T-helper 1 cell (primary cell): ENCODE measurements at places on chromosomes 11 and 22.

- DNase-seq: no peak
These were observed 349.7 kb downstream of the BUD13 start for GRCh38 chr11:116422956-116423600.

GRCh38 chr11:7281079-7281478 is 29.4 kb downstream of the SYT9 start:
- DNase-seq: no peak

- DNase-seq: no peak
These were observed 19.2 kb downstream of the EMID1 start for GRCh38 chr22:29224859-29225410.

GRCh38 chr11:37710031-37710430 is 1112.0 kb upstream of the RAG2 start:
- no peak for DNase-seq

GRCh38 chr22:24433828-24434470 is 6.5 kb downstream of the ADORA2A start:
- DNase-seq: no peak

DNA sequence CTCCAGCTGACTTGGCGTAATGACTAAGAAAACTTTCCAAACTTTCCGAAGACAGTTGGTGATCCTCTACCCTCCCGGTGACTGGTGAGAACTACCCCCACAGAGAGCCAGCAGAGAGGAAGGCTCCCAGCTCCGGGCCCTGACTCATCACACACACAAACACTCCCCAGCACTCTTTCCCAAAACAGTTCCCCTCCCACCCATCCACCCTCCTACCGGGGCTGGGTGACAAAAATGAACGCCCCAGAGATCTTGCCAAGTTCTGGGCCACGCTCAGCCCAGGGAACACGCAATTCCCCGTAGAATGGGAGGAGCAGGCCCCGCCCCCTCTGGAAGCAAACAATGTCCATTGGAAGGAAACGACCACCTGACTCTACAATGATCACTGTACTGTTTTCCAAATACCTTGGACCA is 21.3 kb upstream of the JAM3 start:
- DNase-seq: no peak

- no peak for DNase-seq
These were observed 23.1 kb upstream of the PHLDA2 start for GRCh38 chr11:2952290-2952689.

DNA sequence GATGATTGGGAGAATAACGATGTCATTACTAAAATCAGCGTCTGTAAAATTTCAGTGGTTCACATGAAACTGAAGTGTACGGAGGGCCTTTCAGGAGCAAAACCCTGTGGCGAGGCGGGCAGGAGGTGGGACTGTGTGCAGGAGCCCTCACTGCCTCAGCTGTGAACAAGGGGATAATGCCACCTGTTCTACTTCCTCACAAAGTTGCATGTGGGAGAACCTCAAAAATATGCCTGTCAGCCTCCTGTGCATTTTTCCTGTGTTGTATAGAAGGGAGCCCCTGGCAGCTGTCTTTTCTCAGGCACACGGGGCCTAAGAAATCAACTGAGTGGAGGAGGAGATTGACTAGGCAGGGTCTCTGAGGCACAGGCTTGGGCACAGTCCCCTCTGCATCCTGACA is 43.0 kb upstream of the MYO18B start:
- DNase-seq: no peak

DNA sequence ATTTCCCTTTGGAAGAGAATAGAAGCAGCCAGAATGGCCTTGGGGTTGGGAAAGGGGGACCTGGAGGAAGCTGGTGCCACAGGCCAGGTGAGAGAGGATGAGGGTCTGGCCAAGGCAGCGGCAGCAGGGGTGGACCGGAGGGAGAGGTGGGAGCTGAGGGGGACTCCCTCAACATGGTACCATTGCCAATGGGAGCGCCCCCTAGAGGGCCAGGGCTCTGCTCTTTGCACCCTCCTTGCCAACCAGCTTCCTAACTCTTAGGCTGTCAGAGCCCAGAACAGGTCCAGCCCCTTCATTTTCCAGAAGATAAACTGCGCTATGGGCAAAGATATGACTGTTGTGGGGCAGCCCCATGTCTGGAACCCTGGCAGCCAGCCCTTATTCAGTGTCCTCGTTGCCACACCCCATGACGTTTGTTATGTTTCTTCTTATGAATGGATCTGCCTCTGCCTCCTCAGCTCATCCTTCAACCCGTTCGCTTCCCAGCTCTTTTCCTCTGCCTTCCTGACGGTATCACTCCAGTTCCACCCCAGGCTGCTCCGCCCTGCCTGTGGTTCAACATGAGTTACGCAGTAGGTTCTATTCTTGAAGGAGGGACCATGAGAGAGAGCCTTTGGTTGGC is 185.2 kb downstream of the GRIK4 start:
- no peak for DNase-seq

GRCh38 chr11:134369656-134370525 is 38.1 kb downstream of the GLB1L2 start:
- DNase-seq: no peak

DNA sequence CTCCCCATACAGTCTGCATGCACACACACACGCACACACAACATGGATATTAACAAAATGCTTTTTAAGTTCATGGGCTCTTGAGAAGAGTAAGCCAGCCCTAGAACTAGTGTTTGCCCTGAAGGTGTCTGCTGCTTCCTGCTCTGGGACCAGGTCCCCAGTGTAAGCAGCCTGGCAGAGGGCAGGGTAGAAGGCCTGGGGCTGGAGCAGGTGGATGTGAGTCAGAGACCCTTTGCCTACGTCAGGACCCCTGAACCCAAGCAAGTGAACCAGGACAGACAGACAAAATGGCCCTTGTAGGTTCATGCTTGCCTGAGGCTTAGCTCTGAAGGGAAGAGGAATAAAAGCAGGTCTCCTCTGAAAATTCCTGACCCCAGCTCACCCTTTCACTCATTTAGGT is 357.9 kb downstream of the TBC1D22A start:
- no peak for DNase-seq

DNA sequence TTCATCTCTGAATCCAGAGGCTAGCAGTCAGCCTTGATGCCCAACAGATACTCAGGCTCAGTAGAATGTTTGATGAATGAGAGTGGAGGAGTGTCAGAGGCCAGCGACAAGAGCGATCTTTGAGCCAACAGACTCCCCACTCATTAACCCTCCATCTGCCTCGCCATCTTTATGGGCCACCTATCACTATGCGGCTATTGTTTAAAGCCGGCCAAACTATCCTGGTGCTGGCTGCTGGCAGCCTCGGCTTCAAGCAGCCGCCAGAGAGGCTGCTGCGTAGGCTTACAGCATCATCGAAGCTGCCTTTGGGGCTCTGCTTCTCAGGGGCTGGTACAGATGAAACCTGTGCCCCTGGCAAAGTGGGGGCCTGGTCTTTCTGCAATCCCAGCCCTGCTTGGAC is 525.6 kb downstream of the INSC start:
- no peak for DNase-seq
